Neural progenitor cell (in vitro differentiated cells): ENCODE measurements at places on chromosomes 5 and 9.

- DNase-seq, result no peak
Observed at GRCh38 chr5:147398860-147399259, 111.0 kb downstream of the DPYSL3 start.

GRCh38 chr9:136858844-136859757 lies 7.0 kb downstream of the MAMDC4 start:
- no peak for DNase-seq

- no peak for DNase-seq
Observed at GRCh38 chr5:31478901-31479300, 53.0 kb downstream of the DROSHA start.

- DNase-seq, result peak; percentile 66
Observed at GRCh38 chr9:15513335-15513734, 2.6 kb upstream of the PSIP1 start.

DNA sequence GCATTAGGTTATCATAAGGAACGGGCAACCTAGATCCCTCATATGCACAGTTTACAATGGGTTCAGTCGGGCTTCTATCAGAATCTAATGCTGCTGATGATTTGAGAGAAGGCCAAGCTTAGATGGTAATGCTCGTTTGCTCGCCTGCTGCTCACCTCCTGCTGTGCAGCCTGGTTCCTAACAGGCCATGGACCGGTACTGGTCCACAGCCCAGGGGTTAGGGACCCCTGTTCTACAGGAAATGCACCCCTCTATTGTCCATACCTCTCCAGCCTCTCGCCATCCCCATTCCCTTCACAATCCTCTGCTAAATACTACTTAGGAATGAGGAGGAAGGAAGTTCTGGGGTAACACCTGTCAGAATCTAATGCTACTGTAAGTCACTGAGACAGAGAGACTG lies 75.1 kb downstream of the OXCT1 start:
- no peak for DNase-seq

DNA sequence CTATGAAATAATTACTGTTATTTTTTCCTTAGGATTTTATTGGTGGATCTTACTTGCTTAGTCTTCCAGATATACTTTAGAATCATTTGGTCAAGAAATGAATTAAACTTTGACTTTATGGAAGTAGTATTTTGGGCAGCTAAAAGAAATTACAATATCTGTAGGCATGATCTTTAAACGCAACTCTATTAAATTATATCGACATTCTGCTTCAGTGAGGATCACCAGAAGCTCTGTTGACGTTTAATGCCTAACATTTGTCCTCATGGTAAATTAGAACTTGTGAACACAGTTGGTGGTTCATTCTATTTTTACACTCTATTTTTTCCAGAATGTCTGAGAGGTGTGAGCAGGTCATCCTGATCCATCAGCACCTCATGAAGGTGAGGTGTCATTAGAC lies 211.6 kb downstream of the TMEM167A start:
- DNase-seq, result no peak

DNA sequence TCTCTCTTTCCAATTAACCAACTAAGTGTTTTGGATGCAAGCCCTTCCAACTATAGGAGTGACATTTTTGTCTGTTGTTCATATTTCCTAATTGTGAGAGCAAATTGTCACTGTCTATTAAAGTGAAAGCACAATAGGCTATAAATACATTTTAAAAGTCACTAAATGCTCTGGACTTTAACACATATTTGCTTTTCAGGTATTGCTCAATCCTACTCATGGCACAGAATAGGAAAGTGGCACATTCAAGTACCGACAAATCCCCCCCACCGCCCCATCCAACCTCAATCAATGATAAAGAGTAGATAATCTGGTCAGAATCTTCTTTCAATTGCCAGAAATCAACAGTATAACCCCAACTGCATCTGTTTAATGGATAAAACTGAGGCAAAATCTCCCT lies 419.8 kb downstream of the PLK2 start:
- no peak for DNase-seq

DNA sequence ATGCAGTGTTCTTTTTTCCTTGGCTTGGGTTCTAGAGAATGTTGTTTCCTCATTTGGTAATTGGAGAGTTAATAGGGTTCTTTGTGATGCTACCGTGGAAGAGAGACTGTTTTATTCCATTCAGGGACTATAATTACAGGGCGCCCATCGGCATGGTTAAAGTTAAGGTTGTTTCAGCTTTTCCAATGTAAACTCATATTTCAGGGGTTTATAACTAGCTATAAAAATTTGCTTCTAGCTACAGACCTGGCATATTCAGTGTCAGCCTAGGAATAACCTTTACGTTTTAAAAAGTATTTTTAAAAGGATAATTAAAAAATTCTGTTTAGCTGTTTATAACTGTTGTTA lies 99.1 kb downstream of the AOPEP start:
- DNase-seq, result no peak

DNA sequence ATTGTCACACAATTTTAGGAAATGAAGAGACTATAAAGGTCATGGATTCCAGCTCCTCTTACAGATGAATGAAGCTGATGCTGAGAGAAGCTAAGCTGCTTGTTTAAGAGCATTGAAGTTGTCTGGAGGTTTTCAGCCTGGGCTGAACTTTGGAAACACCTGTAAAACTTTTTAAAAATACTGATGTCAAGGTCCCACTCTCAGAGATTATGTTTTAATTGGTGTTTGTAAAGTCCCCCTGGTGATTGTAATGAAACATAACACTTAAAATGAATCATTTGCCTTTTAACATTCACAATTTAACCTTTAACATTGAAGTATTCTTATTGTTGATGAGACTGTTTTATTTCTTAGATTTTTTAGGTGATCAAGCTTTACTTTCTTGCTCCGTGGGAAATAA lies 16.4 kb downstream of the RAD23B start:
- DNase-seq, result no peak

- no peak for DNase-seq
Observed at GRCh38 chr5:3024976-3025375, 273.5 kb upstream of the IRX2 start.

DNA sequence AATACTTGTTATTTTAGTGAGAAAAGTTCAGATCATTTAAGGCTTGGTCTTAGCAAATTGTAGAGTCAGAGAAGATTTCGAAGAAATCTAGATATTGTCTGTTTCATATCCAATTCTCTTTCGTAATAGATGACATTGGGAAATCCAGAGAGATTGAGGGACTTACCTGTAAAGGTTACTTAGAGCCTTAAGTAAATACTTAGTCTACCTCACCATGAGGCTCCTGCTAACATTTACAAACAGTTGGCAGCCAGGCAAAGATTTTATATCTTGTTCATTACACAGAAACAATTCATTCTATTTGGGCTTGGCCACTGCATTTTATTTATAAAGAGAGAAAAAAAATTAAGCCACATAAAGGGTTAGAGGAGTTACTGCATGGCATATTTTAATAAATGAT lies 70.3 kb downstream of the FGF10 start:
- no peak for DNase-seq

- no peak for DNase-seq
Observed at GRCh38 chr5:56575821-56576220, 239.5 kb upstream of the MAP3K1 start.

GRCh38 chr5:129445379-129445778 lies 14.7 kb upstream of the ADAMTS19 start:
- DNase-seq, result no peak

GRCh38 chr9:16281707-16282106 lies 588.8 kb downstream of the BNC2 start:
- no peak for DNase-seq

DNA sequence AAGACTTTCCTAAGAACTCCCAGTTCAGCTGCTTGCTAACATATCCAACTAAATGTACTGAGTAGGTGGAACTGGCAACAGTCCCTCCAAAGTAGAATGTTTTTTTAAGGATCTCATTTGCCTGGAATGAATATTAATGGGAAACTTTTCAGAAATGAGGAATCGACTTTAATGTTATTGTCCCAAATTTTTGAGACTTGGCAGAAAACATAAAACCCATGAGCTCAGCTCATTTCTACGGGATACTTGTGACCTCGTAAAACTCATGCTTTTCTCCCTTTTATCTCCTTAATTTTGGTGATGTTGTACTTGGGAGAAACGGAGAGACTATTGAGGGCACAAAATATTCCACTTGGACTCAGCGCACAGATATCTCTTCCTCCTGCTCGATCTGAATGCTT lies 296.8 kb downstream of the EBF1 start:
- no peak for DNase-seq

DNA sequence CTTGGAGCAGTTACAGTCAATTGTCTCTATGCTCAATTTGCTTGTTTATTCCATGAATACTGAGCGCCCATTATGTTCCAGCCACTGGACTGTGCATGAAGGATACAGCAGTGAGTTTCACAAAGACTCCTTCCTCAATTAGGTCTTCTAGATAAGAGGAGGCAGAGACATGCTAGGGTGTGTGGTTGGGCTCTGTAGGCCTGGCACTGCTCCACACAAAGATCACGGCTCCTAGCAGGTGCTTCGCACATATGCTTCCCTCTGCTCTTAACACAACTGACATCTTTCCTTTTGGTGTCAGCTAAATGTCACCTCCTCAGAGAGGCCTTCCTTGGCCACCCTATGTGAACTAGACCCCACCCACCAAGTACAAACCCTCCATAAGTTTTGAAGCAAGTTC lies 10.9 kb downstream of the IL12B start:
- DNase-seq, result no peak

DNA sequence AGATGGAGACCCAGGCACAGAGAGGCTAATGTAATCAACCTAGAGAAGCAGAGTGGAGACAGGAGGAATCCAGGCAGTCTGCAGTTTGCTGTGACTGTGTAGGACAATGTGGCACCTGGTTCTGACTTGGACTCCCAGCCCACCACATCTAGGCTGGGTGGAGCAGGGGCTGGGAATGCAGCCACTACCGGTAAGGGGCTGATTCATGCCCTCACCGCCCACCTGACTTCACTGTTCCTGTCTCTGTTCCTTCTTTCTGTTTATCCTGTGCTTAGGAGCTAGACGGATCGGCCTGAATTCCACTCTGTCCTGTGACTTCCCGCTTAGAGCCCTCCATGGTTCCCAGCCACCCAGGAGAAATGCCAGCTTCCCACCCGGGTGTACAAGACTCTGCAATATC lies 2.6 kb downstream of the PDLIM4 start:
- no peak for DNase-seq

DNA sequence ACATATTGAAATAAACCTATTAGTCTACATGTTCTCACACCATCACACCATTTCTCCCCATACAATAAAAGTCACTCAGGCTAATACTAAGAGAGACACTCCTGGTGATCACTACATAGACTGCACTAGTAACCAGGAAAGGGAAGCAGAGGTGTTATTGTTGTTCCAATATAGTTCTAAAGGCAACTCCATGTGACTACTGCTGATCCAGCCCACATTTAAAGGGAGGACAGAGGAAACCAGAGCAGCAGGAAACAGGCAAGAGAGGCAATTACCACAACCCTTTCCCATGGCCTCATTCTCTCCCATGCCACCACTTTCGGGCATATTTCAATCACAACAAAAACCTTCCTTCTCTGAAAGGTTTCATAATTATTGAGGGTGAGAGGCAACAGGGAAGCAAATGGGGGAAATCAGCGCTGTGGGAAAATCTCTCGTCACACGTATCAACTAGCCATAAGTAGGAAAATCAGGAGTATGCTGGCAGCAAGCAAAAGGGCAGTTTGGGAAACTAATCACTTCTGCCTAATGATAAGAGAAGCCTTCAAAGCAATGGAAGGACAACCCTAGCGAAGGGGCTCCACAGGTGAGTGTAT lies 1.8 kb downstream of the UBAP2 start:
- peak; percentile 4 for DNase-seq

DNA sequence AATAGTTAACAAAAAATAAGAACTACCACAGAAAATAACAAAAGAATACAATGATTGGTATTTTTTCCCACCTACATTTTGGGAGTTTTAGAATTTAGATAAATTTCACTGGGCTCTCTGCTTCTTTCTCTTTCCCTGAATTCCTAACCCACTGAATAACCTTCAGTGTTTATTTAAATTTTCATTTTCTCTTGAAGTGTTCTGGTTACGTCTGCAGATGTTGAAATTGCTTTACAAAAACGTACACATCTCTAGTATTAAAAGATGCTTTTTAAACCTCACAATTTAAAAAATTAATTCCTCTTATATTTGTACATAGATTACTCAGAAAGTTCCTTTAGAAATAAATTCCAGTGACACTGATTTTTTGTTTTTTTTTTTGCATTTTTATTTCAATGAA lies 158.7 kb upstream of the TUT7 start:
- DNase-seq, result no peak

DNA sequence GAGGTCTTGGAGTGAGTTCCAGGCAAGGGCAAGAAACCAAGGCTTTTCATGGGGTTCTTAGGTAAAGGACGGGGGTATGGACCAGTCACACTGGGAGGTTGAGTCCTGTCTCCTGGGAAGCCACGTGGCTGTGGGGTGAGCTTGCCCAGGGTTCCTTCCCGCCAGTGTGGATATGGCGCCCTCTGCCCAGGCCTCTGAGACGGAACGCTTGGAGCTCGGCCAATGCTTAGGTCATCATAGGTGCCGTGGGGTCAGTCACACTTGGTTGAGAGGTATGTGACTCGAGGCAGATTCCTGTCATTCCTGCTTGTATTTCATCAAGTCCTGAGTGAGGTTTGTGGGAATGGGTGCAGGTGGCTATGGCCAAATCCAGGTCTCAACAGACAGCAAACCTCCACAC lies 46.2 kb downstream of the TENT4A start:
- no peak for DNase-seq

DNA sequence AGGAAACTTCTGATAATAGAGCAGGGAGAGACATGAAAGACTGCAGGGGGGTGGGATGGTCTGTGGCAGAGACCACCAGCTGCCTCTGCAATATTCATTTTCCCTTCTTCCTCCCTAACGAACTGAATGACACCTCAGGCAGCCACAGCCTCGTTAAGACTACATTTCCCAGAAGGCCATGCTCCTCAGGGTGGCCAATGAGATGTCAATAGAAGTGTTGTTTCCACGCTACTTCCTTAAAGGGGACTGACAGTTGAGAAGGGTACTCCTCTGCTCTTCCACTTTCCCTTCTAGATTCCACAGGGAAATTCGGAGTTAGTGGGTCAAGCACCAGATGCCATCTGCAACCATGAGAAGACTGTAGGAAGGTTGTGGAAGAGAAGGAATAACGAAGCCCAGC lies 52.0 kb upstream of the DAPK1 start:
- peak; percentile 55 for DNase-seq

- no peak for DNase-seq
Observed at GRCh38 chr9:34962546-34962945, 4.5 kb downstream of the PHF24 start.

DNA sequence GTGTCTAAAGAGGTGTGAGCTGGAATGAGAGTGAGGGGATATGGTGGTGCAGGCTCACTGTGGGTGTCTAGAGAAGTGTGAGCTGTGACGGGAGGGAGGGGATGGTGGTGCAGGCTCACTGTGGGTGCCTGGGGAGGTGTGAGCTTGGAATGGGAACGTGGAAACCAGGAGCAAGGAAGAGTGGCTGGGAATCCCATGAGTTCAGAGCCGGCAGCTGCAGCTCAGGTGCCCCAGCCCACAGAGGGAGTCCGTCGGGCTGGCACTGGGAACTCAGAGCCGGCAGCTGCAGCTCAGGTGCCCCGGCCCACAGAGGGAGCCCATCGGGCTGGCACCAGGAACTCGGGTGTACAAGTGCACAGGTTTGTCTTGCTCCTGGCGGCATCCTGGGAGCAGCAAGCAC lies 45.6 kb downstream of the IRX2 start:
- no peak for DNase-seq
